Stimulated activated naive CD4-positive, alpha-beta T cell treated with Interleukin-2 at 50 U/mL for 16 hours (primary cell): ENCODE measurements at places on chromosomes 11 and 22.

DNA sequence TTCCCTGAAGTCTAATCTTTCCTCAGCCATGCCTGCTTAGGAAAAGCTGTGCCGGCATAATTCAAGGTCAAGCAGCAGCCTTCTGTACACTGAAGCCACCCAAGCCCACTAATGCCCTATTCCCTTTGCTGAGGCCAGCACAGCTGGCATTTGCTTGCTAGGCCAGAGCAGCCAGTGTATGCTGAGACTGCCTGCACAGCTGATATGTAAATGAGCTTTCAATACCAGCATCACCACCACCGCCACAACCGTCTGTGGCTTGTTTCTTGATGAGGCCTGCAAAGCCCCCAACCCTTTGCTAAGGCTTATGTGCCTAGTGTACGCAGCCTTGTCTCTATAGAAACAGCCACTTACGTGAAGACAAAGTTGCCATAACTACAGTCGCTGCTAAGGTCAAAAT, 56.3 kb upstream of the TNRC6B start:
- no peak for DNase-seq

GRCh38 chr22:50061824-50062355, 3.8 kb upstream of the TTLL8 start:
- no peak for DNase-seq

GRCh38 chr22:27775087-27775698, 26.4 kb downstream of the MN1 start:
- no peak for DNase-seq

- DNase-seq: no peak
Observed at GRCh38 chr11:31640611-31641010, 131.0 kb downstream of the ELP4 start.

DNA sequence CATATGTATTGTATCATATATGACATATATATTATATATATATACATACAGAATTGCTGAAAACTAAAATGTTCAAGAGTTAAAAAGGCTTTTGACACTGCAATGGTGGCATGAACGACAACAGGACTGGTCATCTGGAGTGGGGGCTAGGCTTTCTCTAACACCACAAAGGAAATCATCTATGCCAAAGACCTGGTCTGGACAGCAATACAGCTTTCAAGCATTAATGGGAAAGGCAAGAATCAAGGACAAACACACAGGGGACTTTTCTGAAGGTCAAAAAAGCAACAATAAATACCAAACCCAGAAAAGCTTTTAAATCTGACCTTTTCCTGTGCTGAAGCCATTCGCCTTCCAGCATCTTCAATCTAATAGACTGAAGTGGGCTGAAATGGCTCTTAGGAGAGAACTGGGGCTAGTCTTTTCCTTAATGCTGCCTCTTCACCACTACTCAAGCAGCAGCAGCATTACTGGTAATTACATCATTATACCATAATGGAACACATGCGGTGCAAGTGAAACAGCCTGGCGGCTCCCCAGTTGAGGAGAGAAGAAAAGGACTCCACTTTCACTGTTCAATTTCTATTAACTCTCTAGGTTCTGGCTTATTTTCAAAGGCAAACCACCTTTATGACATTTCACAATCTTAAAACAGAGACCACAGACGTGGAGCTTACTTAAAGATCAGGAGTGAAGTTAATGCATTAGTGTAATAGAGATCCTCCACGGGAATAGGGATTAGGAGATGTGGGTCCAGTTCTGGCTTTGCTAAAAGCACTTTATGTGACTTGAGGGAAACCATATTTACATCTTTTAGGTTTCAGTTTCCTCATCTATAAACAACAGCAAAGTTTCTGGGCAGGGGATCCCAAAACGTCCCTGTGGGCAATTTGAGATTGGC, 63.0 kb downstream of the GAB2 start:
- no peak for DNase-seq

GRCh38 chr11:77095551-77096490, 6.8 kb upstream of the OMP start:
- no peak for DNase-seq

DNA sequence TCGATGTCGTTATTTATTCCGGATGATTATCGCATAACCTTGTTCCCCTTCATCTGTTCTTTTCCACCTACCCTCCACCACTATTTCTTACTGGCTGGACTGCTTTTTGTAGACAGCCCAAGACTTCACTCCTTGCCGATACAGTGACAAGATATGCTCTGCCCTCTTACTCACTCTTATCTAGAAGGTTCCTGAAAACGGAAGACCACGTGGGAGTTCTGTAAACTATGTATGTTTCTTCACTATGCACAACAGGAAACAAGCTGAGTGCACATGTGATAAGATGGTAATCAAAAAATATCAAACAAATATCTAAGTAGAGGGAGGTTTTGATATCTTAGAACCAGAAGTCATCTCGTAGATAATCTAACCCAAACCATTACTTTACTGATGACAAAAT, 122.9 kb upstream of the ARHGAP20 start:
- no peak for DNase-seq

- no peak for DNase-seq
Observed at GRCh38 chr11:76791861-76792260, 8.7 kb downstream of the TSKU start.

DNA sequence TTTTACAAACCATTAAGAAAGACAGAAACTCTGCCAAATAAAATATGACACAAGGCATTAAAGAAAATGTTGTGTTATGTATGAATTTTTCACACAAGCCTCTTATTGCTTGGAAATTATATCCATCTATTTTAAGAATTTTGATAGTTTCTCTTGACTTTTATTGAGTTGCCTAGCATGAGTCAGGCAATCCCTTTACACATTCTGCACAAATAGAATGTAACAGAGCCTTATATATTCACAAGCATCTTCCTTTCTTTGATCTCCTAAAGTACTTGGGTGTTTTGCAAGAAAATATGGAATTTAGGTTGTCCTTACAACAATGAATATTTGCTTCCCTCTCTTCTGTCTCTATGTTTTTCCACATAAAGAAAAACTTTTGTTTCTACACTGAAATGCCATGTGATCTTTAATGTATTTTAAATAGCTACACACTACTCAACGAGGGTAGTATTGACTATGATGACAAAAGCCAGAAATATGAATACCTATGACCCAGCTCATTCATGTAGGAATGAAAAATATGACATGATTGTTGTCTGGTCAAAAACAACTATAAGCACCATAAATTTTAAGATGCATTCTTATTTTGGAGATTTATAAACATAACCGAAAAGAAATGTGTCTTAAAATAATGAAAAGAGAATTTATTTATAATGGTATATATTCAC, 398.8 kb downstream of the GUCY1A2 start:
- DNase-seq: no peak

GRCh38 chr11:65492637-65493366, 6.0 kb upstream of the MALAT1 start:
- no peak for DNase-seq

DNA sequence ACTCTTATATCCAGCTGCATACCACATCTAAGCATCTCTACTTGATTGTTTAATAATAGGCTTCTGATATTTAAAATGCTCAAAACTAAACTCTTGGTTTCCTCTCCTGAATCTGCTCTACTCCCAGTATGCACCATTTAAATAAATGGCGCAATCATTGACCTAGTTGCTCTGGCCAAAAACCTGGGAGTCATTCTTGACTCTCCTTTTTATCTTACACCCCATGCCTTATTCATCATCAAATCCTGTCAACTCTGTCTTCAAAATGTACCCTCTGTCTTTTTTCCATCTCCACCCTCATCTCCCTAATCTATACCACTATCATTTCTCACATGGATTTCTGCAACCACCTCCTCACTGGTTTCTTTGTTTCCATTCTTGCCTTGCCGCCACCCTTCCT, 399.6 kb upstream of the CCDC90B start:
- no peak for DNase-seq

- no peak for DNase-seq
Observed at GRCh38 chr22:19448076-19448607, 631 bp upstream of the C22orf39 start.

- no peak for DNase-seq
Observed at GRCh38 chr11:80886684-80887083, 1445.9 kb upstream of the TENM4 start.

GRCh38 chr11:70581991-70582885, 183.9 kb downstream of the CTTN start:
- no peak for DNase-seq

DNA sequence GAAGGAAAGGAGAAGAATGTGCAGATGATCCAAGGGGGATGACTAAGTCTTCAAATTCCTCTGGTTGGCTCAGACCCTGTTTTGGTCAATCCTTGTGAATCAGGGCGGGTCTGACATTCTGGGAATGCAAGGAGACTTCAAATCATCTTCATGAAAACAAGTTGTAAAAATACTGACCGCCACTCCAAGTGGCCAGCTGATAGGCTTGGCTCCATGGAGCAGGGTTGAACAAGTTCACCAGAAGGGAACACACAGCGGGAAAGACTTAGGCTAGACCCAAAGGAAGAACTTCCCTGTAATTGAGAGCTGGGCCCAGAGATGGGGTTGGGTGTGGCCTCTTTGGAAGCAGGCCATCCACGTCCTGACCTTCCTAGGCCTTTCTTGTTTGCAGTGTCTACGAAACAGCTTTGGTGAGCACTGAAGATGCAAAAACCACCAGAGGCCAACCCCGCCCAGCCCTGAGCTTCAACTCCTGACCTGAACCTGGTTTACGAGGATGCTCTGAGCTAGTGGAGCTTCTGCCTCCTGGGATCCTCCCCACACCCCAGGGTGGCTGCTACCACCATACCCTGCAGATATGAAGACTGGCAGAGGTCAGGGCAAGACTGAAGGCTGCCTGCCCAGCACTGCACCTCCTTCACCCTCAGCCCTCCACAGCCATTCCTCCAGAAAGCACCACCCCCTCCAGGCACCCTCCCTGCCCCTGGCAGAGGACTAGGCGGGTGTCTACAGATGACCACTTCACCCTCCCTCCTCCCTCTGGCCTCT, 26.1 kb downstream of the GDPD5 start:
- DNase-seq: no peak

GRCh38 chr11:74008373-74009229, at the start of gene UCP3:
TSS of gene UCP3 (minus strand) at chr11:74009085. CDS start at chr11:74007042, 2,043 bp downstream.
- no peak for DNase-seq

DNA sequence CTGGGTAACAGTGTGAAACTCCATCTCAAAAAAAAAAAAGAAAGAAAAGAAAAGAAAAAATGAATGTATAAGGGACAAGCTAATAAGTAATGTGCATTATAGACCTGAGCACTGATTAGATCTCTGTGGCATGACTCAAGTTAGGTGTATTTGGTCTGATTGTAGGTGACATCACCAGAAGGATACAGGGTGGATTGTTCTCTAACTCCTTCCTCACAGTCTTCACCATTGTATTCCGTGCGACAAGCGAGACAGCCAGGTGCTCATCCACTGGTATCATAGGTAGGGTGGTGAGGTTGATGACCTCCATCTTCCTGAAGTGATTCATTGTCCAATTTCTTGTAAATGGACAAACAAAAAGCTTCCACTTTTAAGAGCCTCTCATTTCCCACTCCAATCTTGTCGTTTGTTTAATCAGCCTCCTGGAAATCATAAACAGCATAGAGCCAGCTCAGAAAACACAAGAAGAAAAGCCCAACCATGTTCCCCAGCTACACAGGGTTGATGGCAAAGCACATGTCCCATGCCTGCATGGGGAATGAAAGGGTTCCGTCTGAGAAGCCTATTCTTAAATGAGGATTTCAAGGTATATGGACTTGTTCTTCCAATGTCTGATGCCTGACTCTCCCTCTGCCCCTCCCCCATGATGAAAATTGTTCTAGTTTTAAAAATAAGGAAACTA, 6.2 kb downstream of the FAM227A start:
- no peak for DNase-seq

- no peak for DNase-seq
Observed at GRCh38 chr11:93468290-93468689, 74.9 kb downstream of the SMCO4 start.

- DNase-seq: no peak
Observed at GRCh38 chr11:16935518-16936302, 78.5 kb downstream of the PLEKHA7 start.

- DNase-seq: no peak
Observed at GRCh38 chr11:15525582-15525981, 410.9 kb downstream of the INSC start.

- no peak for DNase-seq
Observed at GRCh38 chr11:44600839-44601383, 35.4 kb downstream of the CD82 start.

- no peak for DNase-seq
Observed at GRCh38 chr22:27836181-27836580, 34.6 kb upstream of the MN1 start.

- DNase-seq: no peak
Observed at GRCh38 chr11:28343304-28344233, 235.4 kb downstream of the METTL15 start.

DNA sequence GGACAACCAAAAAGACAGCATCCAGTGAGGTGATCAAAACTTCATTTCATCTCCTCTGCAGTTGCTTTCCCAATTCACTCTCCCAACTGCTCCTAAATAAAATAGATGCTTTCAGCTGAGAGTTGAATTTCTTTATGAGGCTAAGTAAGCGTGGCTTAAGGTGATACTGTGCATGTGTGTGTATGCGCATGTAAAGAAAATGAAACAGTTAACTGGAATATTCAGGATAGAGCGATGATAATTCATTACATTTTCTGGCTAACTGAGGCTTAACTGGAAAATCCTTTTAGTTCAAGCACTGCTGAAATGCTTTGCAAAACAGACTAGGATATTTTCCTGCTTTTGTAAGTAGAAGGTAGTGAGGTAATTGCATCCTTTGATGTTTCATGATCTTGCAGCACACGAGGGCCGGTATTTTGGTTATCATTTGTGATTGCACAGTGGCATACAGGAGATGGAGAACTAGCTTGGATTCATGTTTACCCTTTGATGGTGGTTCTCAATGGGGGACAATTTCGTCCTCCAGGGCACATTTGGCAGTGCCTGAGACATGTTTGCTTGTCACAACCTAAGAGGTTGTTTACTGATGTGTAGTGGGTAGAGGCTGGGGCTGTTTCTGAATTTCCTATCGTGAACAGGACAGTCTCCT, 71.2 kb downstream of the ZBTB16 start:
- DNase-seq: no peak

GRCh38 chr22:17334059-17334458, 35.2 kb upstream of the CECR2 start:
- DNase-seq: no peak

GRCh38 chr22:21919526-21920307, 32.9 kb downstream of the PPM1F start:
- no peak for DNase-seq

DNA sequence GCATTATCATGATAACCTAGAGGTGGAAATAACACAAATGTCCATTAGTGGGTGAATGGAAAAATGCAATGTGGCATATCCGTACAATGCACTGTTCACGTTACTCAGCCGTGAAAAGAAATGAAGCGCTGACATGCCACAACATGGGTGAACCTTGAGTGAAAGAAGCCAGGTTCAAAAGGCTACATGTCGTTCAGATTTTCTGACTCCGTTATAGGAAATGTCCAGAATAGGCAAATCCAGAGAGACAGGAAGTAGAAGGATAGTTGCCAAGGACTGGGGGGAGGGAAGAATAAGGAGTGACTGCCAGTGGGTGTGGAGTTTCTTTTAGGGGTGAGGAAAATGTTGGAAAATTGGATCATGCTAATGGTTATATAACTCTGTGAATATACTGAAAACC, 133.8 kb downstream of the ATXN10 start:
- no peak for DNase-seq

GRCh38 chr11:129536338-129536737, 160.7 kb downstream of the BARX2 start:
- DNase-seq: no peak

- no peak for DNase-seq
Observed at GRCh38 chr11:88307749-88308425, 29.6 kb downstream of the CTSC start.

- no peak for DNase-seq
Observed at GRCh38 chr22:44930711-44931035, 79.1 kb downstream of the PHF21B start.

- DNase-seq: no peak
Observed at GRCh38 chr11:69840371-69841169, 21.4 kb upstream of the FGF3 start.
